A549 treated with DMSO at 1 μM for 4 hours (cell line): ENCODE measurements at places on chromosomes 2 and 18. TPM values are rescaled to one million over a fixed set of nuclear protein-coding genes. Genes with fewer than 3 reads are reported as not detected.

GPBAR1 gene
- 0.07 to 0.23 TPM (median 0.15 TPM) in 5 replicates for total RNA-seq

C2orf66 gene
- total RNA-seq: 0.05 to 0.17 TPM (median 0.12 TPM) in 4 of 5 replicates, not detected in the other

ZSCAN30 gene
- total RNA-seq: 0.58 to 1.4 TPM (median 0.86 TPM) in 5 replicates

FOXI3 gene
- not detected in 5 replicates for total RNA-seq

ALLC gene
- total RNA-seq: 0.05 TPM in 1 of 5 replicates, not detected in the others

NGEF gene
- total RNA-seq: 16.1 to 20.4 TPM (median 16.8 TPM) in 5 replicates

FZD7 gene
- 5.9 to 8.4 TPM (median 7.4 TPM) in 5 replicates for total RNA-seq

FANCL gene
- total RNA-seq: 23.5 to 31.6 TPM (median 27.5 TPM) in 5 replicates

AQP12B gene
- not detected in 5 replicates for total RNA-seq

MTCL1 gene
- 55.2 to 70.3 TPM (median 61.6 TPM) in 5 replicates for total RNA-seq

ABCB11 gene
- 0.01 to 0.03 TPM (median 0.02 TPM) in 3 of 5 replicates, not detected in the others for total RNA-seq

KCNIP3 gene
- 0.89 to 2.1 TPM (median 1.6 TPM) in 5 replicates for total RNA-seq

DIS3L2 gene
- 11.6 to 16.3 TPM (median 13.9 TPM) in 5 replicates for total RNA-seq

ERICH2 gene
- not detected in 5 replicates for total RNA-seq
